Mesendoderm (in vitro differentiated cells): ENCODE measurements at places on chromosomes 2 and 18.

- no peaks in the 10 kb centered on the region for H3K36me3 ChIP-seq
- H3K27me3 ChIP-seq = no peaks in the 10 kb centered on the region
- H3K4me1 ChIP-seq = no peaks in the 10 kb centered on the region
- no peak for DNase-seq
- H3K27ac ChIP-seq = no peak overlapping the region
Observed at GRCh38 chr2:223853425-223853837, 16.0 kb upstream of the AP1S3 start.

DNA sequence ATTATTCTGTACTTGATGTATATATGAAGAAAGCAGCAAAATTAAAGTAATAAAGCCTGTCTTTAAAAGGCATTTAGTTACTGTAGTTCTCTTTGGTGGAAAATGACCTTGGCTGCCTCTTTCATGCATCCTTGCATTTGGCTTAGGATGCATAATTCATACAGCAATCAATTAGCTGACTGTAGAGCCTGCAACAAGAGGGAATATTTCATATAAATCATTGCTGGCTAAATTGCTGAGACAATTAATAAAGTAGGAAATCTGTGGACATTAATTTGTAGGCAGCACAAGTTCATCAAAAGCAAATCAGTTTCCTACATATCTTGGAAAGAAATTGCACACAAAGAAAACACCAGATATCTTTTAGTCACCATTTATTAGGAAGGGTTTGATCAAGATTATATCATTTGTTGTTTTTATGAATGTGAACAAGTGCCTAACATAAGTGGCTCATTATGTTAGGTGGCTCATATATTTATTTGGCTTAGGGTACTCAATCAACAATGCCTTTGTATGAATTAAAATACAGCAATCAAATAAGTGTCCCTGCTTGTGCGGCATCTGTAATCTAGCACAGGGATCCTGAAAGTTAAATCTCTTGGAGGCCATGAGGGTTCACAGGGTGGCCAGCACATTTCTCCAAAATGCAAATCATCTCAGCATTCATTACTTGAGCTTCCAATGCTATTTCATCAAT is 220.4 kb upstream of the SPOPL start:
- no peak overlapping the region for H3K27ac ChIP-seq
- H3K4me3 ChIP-seq = no peak overlapping the region
- H3K4me1 ChIP-seq = peaks cover 2% of the 10 kb centered on the region
- H3K27me3 ChIP-seq = no peaks in the 10 kb centered on the region

DNA sequence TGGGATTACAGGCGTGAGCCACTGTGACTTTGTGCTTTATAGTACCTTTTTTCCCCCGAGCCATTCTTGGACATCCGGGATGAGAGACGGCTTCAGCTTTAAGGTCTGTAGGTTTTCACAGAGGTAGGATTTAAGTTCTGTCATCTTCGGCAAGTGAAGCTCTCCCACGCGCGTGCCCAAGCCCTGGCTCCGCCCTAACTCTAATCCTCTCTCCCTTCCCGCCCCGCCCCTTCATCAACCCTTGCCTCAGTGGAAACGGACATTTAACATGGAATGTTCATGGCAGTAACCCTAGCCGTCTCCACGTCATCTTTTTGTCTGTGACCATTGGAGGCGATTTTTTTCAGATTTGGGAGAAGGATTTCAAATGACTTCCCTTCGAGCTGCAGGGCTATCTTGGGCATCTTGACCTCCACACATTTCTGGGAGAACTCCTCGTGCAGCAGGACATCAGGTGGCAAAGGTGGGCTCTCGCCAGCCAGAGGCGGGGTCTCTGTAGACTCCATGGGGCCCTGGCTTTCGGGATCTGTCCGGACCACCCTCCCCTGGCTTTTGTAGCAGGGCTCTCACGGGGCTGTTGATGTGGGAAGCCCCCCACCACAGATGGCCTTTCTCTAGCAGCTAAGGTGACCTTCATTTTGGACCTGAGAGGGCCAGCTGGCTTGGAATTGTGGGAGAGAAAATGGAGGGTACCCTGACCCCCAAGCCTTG is 6.8 kb downstream of the COLEC11 start:
- no peak overlapping the region for H3K4me3 ChIP-seq
- no peak for DNase-seq
- no peaks in the 10 kb centered on the region for H3K27me3 ChIP-seq
- no peak overlapping the region for H3K27ac ChIP-seq
- H3K4me1 ChIP-seq = no peaks in the 10 kb centered on the region
- no peaks in the 10 kb centered on the region for H3K36me3 ChIP-seq

- no peak for DNase-seq
- no peak overlapping the region for H3K27ac ChIP-seq
- H3K36me3 ChIP-seq = no peaks in the 10 kb centered on the region
- H3K4me3 ChIP-seq = no peak overlapping the region
- no peaks in the 10 kb centered on the region for H3K27me3 ChIP-seq
Observed at GRCh38 chr2:109451671-109452070, 162.1 kb downstream of the SEPTIN10 start.

- no peak for DNase-seq
- peak overlapping the region; percentile 45 for H3K27ac ChIP-seq
- no peak overlapping the region for H3K4me3 ChIP-seq
- no peaks in the 10 kb centered on the region for H3K36me3 ChIP-seq
Observed at GRCh38 chr2:215619989-215620388, 184.1 kb upstream of the FN1 start.

GRCh38 chr2:77579076-77579769 is 57.0 kb upstream of the LRRTM4 start:
- no peaks in the 10 kb centered on the region for H3K36me3 ChIP-seq
- no peaks in the 10 kb centered on the region for H3K4me1 ChIP-seq
- no peak for DNase-seq
- H3K27me3 ChIP-seq = no peaks in the 10 kb centered on the region
- no peak overlapping the region for H3K4me3 ChIP-seq

DNA sequence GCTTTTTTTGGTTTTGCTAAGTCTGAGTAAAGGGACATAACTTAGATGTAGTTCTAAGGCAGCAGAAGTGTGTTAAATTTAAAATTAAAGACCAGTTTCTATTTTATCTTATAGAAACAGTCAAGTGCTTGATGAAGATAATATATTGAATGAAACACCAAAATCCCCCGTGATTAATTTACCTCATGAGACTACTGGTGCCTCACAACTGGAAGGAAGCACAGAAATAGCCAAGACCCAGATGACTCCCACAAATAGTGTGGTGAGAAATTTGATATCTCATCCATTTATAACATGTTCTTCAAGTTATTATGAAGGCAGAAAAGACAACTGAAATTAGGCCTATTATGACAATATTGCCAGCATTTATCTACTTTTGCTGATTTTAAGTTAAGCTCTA is 45.6 kb downstream of the APLF start:
- H3K27me3 ChIP-seq = no peaks in the 10 kb centered on the region
- no peak for DNase-seq
- no peak overlapping the region for H3K27ac ChIP-seq

DNA sequence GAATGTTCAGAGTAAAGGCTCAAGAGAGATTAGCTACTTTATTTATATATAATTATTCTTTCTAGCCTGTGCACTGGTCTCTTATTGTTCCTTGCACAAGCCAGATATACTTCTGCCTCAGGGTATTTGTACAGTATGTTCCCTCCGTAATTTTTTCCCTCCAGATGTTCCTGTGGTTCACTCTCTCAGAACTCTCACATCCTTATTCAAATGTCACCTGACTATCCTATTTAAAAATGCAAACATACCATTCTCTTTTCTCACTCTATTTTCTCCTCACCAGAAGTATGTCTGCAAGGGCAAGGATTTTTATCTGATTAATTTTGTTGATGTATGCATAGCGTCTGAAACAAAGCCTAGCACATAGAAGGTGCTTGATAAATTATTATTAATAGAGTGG is 64.0 kb upstream of the CERS6 start:
- DNase-seq = no peak
- H3K4me3 ChIP-seq = no peak overlapping the region
- no peaks in the 10 kb centered on the region for H3K4me1 ChIP-seq
- no peaks in the 10 kb centered on the region for H3K36me3 ChIP-seq
- H3K27me3 ChIP-seq = no peaks in the 10 kb centered on the region
- H3K27ac ChIP-seq = no peak overlapping the region
